IMR-90 (cell line): ENCODE measurements at places on chromosomes 3 and 15. TPM values are rescaled to one million over a fixed set of nuclear protein-coding genes. Genes with fewer than 3 reads are reported as not detected.

DNA sequence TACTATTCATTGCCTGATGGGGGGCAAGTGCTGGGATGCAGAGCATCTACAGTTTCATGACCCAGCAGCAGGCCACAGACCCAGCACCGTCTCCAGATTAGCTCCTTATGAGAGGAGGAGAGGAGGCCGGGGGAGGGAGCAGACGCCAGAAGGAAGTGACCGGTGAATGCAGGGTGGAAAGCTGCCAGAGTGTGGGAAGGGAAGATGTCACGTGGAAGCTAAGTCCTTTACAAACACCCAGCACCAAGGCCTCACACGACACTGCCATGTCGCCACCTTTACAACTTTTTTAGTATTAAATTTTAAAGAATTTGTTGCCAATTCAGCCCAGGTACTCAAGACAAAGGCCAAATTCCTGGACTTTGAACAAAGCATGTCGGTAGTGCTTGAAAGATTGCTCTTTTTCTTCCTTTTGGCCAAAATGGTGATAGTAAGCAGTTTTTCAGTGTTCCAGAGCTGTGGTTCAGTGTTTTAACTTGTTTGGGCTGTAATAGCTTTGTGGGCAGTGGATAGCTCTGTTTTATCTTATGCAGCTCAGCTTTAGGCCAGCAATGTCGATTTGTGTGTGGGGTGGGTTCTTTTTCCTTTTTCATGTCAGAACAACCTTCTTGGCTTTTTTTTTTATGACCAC, 58.2 kb downstream of the ZBTB38 start:
- peak; percentile 79 for DNase-seq

GRCh38 chr3:45665101-45665572, 24.1 kb upstream of the SACM1L start:
- peak; percentile 39 for DNase-seq

RNU6-1 gene
- not detected in 2 replicates for total RNA-seq

GRCh38 chr15:88623061-88623460, 1.9 kb downstream of the AEN start:
- peak; percentile 93 for DNase-seq

CACNA2D2 gene
- not detected in 2 replicates for total RNA-seq

CHRNA5 gene
- 0.54 and 1.4 TPM in 2 replicates for total RNA-seq

RARB gene
- 1.4 TPM in 2 replicates for total RNA-seq

SEMA7A gene
- 27.8 and 30.5 TPM in 2 replicates for total RNA-seq

- no peak for DNase-seq
Measured at GRCh38 chr3:30612437-30613132, 6.2 kb downstream of the TGFBR2 start.

CHST14 gene
- total RNA-seq, result 3.3 and 3.8 TPM in 2 replicates

XRN1 gene
- total RNA-seq, result 21.5 and 38.9 TPM in 2 replicates

DNA sequence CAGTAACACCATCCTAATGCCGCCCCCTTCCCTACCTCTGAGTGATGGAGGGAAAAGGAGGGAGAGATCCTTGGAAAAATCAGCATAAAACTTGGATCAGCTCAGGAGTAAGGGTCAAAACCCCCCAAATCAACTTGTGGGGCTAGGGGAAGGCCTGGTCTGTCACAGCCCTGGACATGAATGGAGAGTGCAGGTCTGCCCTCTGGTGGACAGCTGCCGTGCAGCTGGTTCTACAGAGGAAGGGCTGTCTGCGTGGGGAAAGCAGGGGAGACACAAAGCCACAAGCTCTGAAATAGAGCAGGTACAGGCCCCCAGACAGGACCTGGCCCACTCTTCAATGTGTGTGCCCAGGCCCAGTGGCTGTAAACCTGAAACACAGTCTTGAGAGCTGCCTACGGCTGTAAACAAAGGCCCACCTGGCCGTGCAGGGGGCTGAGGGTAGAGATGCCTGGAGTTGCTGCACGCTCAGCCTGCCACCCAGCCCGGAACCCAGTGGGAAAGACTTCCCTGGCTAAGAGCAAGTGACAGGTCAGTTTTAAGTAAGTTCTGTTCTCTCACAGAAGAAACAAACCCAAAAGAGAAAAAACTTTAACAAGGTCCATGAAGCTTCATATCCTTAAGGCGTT, 16.4 kb downstream of the CLK3 start:
- peak; percentile 45 for DNase-seq

DNA sequence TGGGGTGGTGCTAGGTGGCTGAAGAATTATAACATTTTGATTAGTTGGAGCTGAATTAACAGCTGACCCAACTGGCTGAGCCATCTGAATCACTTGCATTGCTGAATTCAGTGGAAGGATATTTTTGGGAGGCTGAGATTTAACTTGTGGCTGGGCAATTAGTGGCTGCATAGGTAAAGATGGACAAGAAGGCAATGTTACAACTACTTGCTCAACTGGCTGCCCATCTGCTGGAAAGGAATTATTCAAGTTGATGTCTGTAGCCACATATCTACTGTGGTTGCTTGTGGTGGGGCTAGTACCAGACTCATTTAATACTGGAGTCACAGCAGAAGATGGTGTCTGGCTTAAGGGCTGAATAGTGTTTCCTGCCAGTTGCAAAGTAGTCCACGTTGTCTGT, 36.4 kb downstream of the USF3 start:
- DNase-seq, result no peak

- DNase-seq, result no peak
Measured at GRCh38 chr3:33648793-33649192, 69.3 kb downstream of the CLASP2 start.

ERICH6 gene
- under 0.01 TPM in 1 of 2 replicates, not detected in the other for total RNA-seq

CCDC33 gene
- not detected in 2 replicates for total RNA-seq

SAMMSON gene
- total RNA-seq, result not detected in 2 replicates

- no peak for DNase-seq
Measured at GRCh38 chr3:190013943-190014924, 106.5 kb downstream of the P3H2 start.

ACAN gene
- 0.54 and 0.56 TPM in 2 replicates for total RNA-seq

DNA sequence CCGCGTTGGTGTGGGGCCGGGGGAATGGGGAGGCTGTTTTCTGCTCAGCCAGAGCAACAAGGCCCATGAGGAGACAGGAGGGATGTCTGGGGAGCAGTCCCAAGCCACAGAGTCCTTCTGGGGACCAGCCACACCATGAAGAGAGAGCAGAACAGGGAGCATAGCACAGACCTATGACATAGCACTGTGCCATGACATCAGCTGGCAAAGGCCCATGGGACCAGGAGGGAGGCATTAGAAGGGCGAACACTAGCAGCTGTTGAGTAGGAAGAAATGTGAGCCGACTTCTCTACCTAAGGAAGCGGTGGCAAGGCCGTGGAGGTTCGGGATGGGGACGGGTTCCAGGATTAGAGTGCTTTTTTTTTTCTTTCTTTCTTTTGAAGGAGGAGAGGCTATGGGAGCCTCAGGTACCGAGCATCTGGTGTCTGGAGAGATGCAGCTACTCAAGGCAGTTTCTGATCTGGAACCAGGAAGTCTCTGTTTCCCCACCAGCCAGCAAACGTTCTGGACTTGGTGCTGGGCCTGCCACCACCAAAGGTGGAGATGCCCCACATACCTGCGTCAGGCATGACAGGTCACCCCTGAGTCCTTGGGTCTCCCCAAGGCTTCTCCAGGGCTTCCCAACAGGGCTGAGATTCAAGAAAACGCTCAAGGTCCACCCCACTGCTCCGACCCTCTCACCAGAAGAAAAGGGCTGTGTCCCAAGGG, 77.3 kb upstream of the CGNL1 start:
- peak; percentile 17 for DNase-seq

NMB gene
- total RNA-seq, result 1.3 and 1.4 TPM in 2 replicates

CLDN18 gene
- total RNA-seq, result not detected in 2 replicates

DNA sequence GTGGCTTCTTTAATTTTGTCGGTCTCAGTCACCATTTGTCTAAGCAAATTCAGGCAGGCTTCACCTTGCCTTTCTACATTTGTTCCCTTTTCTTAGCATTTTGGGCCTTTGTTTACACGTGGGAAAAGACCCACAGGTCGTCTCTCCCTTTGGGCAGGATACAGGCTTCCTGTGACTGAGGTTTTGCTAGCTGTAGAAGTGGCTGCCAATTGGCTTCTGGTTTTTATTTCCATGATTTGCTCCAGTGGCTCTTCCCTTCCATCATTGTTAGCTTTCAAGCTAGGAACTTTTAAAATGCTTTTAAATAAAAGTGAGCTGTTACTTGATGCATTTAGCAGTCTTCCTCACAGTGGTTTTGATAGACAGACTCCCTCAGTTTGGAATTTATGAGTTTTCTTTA, 37.3 kb downstream of the MLH1 start:
- no peak for DNase-seq

SAMD7 gene
- not detected in 2 replicates for total RNA-seq

ZKSCAN7 gene
- total RNA-seq, result 4.7 TPM in 2 replicates

LRRC34 gene
- 0.90 and 1.1 TPM in 2 replicates for total RNA-seq

STRA6 gene
- total RNA-seq, result not detected in 2 replicates

- DNase-seq, result no peak
Measured at GRCh38 chr3:46429671-46430070, 22.6 kb downstream of the CCRL2 start.

GRCh38 chr3:14379843-14380242, 22.6 kb upstream of the SLC6A6 start:
- no peak for DNase-seq
